ENCODE measurements at places on chromosomes 6 and 20. TPM values are rescaled to one million over a fixed set of nuclear protein-coding genes. Genes with fewer than 3 reads are reported as not detected.

- no peak for ATAC-seq
Observed at GRCh38 chr20:19693508-19693907, 64.5 kb upstream of the RIN2 start.

ZC2HC1B gene
- total RNA-seq, result not detected

SIRPD gene
- total RNA-seq, result not detected

GRCh38 chr6:1619098-1619672, 9.5 kb downstream of the FOXC1 start:
- ATAC-seq, result no peak

TAGAP gene
- 0.92 TPM for total RNA-seq

RRAGD gene
- total RNA-seq, result 40.4 TPM

SLC32A1 gene
- not detected for total RNA-seq

GRCh38 chr20:20220134-20220533, 147.8 kb upstream of the INSM1 start:
- ATAC-seq, result no peak

OR12D1 gene
- total RNA-seq, result not detected

All from esophagus mucosa (tissue), 1 donor.